ENCODE measurements at places on chromosomes 6 and 20. TPM values are rescaled to one million over a fixed set of nuclear protein-coding genes. Genes with fewer than 3 reads are reported as not detected.

- DNase-seq, result no peak
These were observed 39.5 kb downstream of the SLC22A1 start for GRCh38 chr6:160160929-160161646.

DNA sequence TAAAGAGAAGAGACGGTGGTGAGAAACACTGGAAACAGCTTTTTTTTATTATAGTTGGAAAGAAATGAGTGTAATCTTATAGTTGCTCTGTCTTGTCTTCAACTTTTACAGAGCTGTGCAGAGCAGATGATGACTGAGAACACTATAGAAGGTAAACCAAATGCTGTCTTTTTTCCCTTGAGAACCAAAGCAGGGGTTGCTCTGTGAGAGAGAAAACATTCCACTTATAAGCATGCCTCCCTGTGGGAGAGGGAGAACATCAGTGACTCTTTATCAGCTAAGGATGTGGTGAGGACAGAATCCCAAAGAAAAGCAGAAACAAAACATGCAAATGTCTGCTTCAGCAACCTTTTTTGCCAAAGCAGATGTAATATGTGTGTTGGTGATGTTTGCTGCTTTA lies 179.3 kb upstream of the HDDC2 start:
- DNase-seq, result no peak

DNA sequence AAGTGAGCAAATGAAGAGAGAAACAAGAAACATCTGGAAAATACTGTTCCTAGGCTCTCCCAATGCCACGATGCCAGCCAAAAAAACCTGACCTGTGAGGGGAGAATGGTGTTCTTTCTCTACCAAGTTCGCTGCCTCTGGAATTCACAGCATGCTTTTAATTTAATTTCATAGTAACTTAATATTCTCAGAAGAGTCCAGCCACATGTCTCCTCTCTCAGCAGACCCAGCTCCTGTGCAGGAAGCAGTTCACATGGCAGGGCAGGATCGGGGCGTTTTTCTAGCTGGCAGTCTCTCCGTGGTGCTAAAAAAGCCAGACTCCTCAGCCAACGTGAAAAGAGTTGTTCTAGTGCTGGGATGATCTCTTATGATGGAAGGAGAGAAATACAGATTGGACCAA lies 57.5 kb downstream of the BFSP1 start:
- DNase-seq, result no peak

GRCh38 chr20:38855356-38855755 lies 49.9 kb downstream of the PPP1R16B start:
- no peak for DNase-seq

GRCh38 chr6:43399932-43400487 lies 27.3 kb upstream of the ABCC10 start:
- no peak for DNase-seq

DNA sequence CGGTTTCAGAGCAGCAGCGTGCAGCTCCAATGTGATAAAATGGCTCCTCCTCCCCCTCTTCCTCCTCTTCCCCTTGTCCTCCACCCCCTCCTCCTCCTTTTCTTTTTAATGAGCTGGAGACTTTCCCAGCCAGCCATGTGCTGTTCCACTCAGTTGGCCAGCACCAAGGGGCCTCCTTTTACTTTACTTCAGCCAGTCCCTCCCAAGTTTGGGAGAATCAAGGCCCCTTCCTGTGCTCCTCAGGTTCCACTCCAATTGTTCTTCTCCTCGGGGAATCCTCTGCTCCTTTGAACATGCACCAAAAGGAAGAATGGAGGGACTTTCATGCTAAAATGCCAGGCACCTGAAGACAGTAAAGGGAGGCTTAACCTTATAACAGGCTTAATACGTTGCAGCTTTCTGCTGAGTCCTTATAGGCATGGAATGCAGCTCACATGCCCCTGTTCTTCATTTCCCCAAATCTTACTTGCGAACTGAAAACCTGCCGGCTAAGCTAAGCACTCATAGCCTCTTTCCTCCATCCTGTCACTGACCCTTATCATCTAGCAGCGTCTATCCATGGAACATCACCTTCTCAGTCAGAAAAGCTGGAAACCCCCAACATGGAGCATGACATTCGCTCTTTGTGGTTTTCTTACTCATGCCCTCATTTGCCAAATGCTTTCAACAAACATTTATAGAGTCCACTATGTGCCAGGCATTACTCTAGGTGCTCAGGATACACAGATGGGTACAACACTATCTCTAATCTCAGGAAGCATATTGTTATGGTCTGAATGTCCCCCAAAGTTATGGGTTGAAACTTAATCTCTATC lies 170.6 kb downstream of the PHACTR1 start:
- no peak for DNase-seq

- peak; percentile 58 for DNase-seq
These were observed 11.3 kb downstream of the NFATC2 start for GRCh38 chr20:51531141-51531710.

DNA sequence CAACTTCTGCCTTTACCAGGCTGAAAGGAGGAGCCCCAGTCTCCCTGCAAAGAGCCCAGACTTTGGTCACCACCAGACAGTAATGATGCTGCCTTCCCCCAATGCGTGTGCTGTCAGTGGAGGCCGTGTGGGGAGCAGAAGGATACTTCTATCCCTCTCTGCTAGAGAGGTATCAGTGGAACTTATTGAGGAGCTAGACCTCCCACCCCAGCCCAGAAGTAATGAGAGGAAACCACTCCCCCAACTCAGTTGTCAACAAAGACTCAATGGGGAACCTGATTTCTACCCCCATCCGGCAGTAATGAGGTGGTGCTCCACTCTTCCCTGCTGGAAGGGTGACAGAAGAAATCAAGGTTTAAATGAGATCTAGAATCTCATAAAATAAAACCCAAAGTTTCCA lies 4.4 kb upstream of the WFDC8 start:
- DNase-seq, result no peak

- no peak for DNase-seq
These were observed 48.3 kb upstream of the RIN2 start for GRCh38 chr20:19709635-19710335.

GRCh38 chr20:60362531-60362930 lies 404.3 kb downstream of the CDH26 start:
- no peak for DNase-seq

DNA sequence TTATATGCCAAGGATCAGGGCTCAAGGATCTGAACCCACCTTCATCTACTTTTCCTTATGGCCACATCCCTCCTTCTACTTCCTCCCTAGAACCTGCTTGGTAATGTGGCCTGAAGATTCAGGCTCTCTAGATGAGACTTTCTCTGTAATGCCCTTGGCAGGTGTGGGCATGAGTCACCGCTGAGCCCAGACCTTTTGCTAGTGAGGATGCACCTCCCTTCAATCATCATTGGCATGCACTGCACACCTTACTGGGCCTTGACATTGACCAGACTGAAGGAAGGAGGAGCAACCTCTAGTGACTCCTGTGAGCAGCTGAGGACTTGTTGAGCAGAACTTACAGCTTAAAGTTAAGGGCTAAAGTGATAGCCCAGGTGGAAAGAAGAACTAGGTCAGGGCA lies 405.3 kb downstream of the MAFB start:
- no peak for DNase-seq

DNA sequence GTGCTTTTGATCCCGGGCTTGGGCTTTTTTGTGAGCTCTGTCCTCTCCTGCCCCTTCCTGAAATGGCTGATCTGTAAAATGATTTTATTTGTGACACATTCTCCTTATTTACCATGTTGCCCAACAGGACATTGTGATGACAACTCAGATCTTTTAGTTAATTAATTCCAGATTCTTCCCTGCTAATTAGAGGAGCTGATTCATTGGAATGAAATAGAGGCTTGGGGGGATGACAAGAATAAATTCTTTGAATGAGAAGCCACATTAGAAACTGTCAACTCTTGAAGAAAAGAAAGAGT lies 26.1 kb upstream of the GABRR1 start:
- no peak for DNase-seq

DNA sequence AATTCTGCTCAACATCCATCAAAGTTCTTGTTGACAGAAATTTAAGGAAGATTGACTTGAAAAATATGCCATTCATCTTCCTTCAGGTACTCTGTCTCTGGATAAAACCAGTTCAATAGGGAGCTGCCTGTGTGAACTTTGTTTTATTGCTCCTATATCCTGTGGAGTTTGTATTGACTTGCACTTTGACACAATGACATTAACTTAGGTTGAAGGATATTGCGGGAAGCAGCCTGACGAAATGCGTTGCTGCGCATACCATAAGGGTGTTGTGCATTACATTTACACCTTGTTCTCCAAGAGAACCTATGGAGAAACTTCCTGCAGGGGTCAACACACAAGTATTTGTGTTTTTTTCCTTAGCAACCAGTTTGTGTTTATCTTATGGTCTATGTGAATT lies 185.4 kb upstream of the GRIK2 start:
- no peak for DNase-seq

- DNase-seq, result no peak
These were observed 10.1 kb downstream of the GSS start for GRCh38 chr20:34945315-34946077.

DNA sequence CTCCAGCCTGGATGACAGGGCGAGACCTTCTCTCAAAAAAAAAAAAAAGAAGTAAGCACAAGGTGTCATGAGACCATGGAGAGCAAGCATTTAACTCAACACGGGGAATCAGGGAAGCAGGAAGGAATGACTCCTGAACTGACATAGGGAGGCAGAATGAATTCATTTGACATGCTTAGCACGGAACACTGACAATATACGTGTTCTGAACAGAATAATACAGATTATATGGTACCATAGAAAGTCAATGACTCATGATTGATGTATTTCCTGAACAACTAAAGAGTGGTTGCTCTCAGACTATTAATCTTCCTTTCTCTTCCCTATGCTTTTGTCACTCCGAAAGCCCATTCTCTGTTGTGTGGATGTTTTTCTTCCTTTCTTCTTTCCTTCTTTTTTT lies 20.7 kb upstream of the ASIP start:
- DNase-seq, result no peak

DNA sequence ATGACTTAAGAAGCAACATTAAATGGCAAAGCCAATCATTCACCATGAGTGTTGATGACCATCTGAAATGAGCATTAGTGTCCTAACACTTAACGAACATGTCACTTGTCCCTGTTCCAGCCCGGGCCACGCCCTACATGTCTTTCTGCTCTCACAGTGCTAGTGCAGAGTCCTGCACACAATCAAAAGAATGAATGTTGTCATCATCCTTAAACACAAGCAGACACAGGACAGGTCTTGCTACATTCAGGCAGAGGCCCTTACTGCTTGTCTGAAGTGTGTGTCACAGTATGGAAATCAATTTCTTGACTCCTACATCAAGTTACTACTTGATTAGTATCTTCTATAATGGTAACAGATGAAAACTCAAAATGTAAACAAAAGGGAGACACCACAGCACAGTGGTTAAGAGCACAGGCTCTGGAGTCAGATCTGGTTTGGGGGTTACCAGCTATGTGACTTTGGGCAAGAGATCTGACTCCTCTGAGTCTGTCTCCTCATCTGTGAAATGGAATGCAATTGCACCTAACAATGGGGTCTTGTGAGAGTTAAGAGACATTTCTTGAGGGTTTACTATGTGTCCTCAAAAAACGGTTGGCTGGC lies 17.4 kb downstream of the UBE2V1 start:
- DNase-seq, result no peak

DNA sequence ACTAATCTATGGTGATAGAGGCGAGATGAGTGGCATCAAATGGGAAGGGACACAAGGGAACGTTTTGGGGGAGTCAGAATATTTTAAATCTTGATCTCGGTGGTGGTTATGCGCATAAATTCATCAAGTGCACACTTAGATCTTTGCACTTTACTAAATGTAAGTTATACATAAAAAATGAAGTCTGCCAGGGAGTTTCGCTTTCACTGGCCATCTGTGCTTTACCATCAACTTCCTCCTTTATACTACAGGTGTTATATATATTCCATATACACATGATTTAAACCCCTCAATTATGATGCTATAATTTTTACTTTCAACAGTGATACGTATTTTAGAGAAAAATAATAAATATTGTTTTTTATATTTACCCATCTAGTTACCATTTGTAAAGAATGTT lies 97.6 kb upstream of the AKIRIN2 start:
- no peak for DNase-seq

GRCh38 chr6:89208551-89208950 lies 8.6 kb downstream of the GABRR1 start:
- DNase-seq, result no peak

DNA sequence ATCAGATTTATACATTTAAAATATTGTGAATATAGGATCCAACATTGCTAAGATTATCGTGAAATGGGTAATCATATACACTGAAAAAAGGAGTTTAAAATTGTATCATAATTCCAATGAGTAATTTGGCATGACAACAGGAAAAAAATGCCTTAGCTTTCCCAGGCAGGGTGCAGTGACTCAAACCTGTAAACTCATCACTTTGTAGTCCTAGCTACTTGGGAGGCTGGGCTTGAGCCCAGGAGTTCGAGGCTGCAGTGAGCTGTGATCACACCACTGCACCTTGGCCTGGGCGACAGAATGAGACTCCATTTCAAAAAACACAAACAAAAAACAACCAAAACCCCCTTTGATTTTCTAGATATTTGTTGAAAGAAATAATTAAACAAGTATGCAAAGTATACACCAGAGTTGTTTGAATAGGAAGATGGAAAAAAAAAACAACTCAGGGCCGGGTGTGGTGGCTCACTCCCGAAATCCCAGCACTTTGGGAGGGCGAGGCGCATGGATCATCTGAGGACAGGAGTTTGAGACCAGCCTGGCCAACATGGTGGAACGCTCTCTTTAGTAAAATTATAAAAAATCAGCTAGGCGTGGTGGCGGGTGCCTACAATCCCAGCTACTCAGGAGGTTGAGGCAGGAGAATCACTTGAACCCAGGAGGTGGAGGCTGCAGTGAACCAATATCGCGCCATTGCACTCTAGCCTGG lies 98.7 kb downstream of the TRERF1 start:
- DNase-seq, result no peak

GRCh38 chr20:44909872-44910689 lies at the start of gene PABPC1L:
TSS of gene PABPC1L (plus strand) at chr20:44910060. CDS start at chr20:44910144, 84 bp downstream.
- DNase-seq, result peak; percentile 72

DNA sequence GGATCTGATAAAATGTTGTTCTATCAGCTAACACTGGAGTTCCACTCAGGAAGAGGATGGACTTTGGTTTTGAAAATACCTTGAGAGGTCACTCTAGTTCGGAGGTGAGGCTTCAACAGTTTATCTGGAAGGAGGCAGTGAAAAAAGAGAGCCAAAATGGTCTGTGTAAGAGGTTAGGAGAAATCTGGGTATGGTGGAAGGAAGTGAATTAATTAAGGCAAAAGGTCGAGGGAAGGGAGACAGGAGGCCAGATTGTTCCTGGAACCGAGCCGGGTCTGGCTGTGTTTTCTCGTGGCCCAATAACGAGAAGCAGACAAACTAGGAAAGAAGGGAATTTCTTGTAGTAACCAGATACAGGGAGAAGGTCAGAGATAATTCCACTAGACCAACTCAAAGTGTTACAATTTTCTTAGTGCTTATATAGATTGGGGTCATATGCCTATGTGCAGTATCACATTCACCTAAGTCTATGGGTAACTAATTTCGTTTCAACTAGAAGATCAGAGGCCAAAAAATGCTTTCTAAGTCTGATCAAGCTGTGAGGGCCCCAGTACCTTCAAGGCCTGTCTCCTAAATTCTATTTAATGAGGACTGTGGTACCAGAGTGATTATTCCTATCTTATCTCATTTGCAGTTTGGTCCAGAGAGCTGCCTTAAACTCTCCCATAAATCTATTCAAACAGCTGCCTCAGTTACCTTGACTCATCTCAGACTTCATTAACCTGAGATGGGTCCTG lies 96.0 kb upstream of the SNX9 start:
- DNase-seq, result no peak

The MUC21 gene
- not detected for total RNA-seq

The PRSS35 gene
- not detected for total RNA-seq

The PPP1R16B gene
- 139 TPM for total RNA-seq

The SAMD10 gene
- 34.9 TPM for total RNA-seq

The CST4 gene
- total RNA-seq, result not detected

The CALHM5 gene
- not detected for total RNA-seq

The PPP1R3G gene
- total RNA-seq, result not detected

The STMN3 gene
- total RNA-seq, result 5.5 TPM

The CLPSL1 gene
- total RNA-seq, result not detected
